ENCODE measurements at places on chromosomes 1 and 21.

DNA sequence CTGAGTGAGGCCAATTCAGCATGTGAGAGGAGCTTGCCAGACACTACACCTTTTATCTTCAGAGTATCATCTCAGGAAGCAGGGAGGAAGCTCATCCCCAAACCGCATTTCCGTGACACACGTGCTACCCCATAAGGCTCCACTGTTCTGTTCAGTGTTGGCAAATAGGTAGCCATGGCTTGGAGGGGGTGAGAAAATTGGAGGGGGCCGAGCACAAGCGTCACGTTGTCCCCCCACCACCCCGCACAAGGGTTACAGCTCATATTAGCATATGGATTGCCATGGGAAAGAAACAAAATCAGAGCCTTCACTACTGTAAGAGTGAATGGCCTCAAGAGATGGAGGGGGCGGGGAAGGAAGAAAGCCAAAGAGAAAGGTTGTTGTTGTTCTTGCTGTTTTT is 46.7 kb downstream of the OLIG1 start:
- no peak for DNase-seq

GRCh38 chr1:153697191-153698019 is 18.9 kb downstream of the NPR1 start:
- no peak for DNase-seq

- DNase-seq: no peak
These were observed 27.7 kb downstream of the STYXL2 start for GRCh38 chr1:167121375-167122120.

DNA sequence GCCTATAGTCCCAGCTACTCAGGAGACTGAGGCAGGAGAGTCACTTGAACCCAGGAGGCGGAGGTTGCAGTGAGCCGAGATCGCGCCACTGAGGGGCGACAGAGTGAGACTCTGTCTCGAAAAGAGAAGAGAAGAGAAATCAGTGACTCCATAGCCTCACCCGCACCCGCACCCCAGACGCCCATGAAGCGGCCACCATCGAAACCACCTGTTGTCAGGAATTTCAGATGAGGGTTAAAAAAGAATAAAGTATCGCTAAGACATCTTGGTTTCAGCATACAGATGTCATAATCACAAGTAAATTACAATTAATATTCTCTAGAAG is 47.4 kb downstream of the NPHP4 start:
- DNase-seq: no peak

DNA sequence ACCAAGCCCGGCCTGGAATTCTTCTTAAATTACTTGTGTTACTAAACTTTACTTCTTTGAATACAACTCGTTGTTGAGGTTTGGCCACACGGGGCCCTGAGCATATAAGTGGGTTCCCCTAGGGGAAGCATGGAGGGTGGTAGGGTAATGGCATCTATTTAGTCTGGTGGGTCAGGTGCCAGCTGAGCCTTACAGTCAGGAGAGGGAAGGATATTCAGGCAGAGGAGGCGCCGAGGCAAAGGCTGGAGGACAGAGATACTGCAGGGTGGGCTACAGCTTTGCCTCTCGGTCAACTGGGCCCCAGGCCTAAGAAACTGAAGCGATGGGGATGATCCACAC is 424 bp upstream of the NECAP2 start:
- peak; percentile 54 for DNase-seq

DNA sequence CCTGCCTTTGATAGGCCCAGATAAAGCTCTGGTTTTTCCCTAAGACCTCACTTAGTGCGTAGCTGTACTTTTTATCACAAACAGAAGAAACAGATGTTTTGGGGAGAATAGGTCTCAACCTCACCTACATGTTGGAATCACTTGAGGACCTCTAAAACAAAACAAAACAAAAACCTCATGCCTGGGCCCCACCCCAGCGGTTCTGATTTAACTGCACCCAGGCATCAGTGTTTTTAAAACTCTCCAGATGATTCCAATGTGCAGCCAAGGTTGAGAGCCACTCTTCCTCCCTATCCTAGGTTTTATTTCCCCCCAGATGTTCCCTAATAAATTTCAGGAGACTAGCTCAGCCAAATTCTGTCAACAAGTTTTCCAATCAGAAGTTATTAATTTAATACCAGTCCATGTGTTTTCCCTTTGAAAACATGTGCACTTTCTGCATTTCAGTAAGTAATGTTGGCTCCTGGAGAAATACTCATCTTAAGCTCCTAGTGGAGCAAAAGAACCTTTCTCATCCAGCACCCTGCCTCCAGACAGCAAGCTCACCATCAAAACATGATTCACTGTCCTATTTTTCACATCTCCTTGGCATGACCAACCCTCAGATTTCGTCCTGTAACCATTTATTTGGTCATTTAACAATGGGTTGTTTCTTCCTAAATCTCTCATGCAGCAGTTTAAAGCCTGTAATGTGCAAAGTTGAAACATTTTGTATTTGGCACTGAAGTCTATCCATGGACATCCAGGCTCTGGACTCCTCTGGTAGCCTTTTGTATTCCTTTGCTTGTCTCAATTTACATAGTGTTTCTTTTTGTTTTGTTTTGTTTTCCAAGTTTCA is 27.5 kb downstream of the LRRC8C start:
- DNase-seq: no peak

DNA sequence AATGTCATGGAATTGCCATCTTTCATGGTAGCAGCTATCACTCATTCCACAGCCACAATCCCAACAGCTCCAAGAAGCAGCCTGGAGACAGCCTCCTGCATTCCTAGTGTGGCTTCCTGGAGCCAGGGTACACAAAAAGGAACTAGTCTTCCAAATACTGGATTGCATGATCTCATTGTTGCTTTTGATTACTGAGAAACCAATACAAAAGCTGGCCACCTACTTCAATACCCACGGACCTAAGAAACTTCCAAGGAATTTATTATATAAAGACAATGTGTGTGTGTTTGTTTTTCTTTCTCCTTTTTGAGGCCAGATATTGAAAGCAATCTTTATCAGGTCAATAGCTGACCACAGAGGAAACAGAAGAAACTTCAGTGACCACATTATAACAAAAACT is 25.6 kb downstream of the CEP170 start:
- DNase-seq: no peak

DNA sequence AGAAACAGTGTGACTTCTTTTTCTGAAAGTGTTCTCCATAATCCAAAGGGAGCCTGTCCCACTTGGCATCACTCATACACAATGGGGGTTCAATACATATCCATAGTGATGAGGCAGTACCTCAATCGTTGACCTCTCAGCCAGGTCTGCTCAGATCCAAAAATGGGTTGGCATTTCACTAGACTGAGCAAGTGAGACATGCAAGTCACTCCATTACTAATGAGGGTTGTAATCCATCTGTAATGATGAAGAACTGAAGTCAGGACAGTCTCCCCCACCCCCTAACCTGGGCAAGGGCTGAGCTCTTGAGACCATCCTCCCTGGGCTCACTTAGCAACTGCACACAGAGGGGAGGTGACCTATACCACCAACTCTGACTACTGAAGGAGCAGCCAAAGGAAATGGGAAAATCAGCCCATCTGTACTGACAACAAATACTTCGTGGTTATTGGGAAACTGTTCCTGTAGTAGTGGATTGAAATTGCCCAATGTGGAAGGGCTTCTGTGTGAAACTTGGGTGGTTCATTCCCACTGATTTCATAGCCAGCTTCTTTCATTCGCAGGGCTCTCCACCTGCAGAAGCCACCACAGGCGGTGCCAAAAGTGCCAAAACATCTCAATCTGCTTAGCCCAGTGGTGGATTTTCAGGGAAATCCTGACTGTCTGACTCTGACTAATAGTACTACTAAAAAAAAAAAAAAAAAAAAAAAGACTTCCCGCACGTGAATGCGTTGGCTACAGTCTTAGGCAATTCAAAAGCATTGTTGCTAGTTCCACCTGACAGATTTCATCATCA is 5.0 kb downstream of the NGF start:
- no peak for DNase-seq

DNA sequence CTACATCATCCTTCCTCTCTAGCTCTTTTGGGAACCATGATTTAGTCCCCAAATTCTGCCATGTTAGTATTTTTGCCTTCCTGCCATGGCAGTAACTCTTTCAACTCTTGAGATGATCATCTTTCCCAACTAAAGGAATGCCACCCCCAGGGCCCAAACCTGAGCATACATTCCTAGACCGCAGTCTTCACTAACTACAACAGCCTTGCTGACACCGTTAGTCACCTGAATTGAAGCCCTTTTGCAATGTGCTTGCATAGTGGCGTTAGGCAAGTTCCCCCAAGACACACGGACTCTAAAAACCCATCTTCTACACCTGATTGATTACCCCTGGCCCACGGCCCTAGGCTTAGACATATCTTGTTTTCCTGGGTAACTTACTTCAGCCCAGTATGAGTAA is 16.4 kb upstream of the YTHDF2 start:
- DNase-seq: no peak

- DNase-seq: no peak
These were observed 12.2 kb downstream of the PLEKHO1 start for GRCh38 chr1:150161747-150162581.

- no peak for DNase-seq
These were observed 44.1 kb downstream of the ALPL start for GRCh38 chr1:21553116-21553926.

DNA sequence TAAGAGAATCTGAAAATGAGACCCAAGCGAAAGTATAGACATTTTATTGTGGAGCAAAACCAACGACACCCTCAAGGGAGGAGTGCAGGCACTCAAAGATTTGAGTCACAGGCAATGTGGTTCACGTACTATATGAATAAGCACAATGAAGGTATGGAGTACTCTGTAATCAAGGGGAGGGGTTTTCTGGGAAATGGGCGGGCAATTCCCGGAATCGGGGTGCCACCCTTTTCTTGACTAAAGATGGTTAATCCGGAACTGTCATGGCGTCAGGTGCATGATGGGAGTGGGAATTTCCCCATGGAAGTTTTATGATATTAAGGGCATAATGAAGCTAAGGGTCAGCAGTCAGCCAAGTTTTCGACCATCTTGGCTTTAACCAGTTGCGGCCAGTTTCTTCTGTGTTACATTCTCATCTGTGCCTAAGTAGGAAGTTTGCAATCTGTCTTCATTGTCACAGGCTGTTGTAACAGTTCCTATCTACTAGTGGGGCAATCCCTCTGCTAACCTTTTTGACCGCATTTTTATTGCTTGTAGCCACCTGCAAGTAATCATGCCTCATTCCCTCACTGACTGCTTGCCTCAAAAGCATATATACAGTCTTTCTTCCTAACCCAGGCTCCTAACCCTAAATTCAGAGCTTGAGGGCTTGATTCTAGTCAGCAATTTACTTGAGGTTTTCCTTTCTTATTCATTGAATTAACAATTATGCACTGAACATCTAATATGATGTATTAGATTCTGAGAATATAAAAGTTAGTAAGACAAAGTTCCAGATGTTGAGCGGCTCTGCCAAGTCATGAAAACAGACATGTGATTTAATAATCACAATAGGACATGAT is 775 bp upstream of the AIM2 start:
- DNase-seq: no peak

GRCh38 chr1:211623515-211623914 is 44.6 kb upstream of the SLC30A1 start:
- DNase-seq: no peak

GRCh38 chr1:53545663-53546408 is 86.6 kb downstream of the DMRTB1 start:
- DNase-seq: peak; percentile 53

DNA sequence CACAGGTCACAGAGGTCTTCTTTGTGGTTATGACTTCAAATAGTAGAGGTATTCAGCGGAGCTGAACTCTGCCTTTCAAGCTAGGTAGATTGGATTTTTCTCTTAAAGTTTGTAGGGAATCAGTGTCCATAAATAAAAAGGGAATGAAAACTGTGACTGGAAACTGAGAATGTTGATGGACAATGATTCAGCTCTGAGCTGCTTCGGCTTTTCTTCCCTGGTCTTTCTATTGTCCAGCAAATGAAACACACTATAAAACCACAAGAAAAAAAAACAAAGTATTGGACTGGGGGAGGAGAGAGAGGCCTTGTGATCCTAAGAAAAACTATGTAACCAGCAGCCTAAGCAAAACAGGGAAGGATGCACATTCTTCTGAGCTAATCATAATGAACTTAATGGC is 11.1 kb downstream of the TNNI3K start:
- no peak for DNase-seq

DNA sequence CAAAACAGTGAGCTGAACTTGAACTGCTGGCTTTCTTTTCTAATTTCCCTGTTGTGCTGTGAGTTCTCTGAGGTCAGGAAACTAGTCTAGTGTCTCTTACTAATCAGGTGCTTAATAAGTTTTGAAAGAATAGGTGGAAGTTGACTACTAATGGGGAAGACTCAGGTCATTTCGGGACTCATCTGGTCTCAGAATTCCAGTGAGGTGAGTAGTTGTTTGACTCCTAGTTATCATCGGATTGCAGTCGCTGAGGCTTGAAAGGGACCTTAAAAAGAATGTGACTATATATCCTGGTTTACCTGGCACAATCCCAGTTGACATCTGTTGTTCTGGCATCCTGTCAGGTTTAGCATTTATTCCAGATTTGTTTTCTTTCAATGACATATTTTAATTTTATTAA is 81.4 kb upstream of the SPAG17 start:
- DNase-seq: no peak
